Renal pelvis (tissue), 12 donors: ENCODE measurements at places on chromosomes 13 and 19.

DNA sequence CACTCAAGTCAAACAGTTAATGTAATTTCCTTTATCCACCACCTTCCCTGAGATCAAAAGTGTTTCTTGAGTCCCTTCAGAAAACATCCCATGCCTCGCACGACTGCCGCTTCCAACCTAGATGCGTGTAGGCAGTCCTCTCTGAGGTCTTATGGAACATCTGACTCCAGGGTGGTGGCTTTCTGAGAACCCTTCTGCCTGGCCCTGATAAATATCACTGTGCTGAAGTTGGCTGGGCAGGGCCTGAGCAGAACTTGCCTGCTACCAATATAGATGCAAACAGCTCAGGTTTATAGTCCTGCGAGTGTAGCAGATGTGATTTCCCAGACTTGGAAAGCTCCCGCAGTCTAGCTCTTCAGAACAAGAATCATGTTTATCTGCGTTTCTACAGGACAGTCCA lies 61.1 kb upstream of the GPR12 start:
- DNase-seq = no peak

DNA sequence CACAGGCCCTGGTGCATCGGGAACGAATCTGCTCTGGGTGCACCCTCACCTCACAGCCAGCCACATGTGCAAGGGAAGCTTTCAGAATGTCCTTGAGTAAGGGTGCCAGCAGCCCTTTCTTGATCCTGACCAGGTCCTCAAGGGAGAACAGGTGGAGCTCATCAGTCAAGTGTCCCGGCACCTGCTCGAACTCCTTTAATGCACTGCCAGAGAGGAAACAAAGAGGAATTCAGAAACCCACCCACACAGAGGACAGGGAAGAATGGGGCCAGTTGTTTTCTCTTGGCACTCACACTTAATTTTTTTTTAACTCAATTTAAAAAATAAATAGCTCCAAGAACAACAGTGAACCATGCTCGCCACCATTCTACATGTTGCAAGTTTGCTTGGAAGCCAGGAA lies 41.7 kb downstream of the RUBCNL start:
- DNase-seq = no peak

DNA sequence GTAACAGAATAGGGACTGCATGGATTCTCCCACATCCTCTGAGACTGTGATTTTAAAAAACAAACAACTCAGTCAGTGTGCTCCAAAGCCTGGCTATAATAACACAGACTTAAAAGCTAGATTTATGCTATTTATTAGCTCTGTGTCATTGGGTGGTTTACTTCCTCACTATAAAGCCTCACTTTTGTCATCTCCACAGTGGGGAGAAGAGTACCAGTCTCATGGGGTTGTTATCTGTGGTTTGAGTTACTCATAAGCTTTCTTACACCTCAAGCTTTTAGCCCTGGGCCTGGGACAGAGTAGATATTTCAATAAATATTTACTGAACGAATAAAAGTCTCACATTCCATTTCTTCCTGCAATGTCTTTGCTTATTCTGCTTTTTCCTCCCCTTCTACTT lies 5.3 kb downstream of the RNASEH2B start:
- DNase-seq = no peak

GRCh38 chr13:51767100-51767499 lies 36.9 kb downstream of the DHRS12 start:
- no peak for DNase-seq

DNA sequence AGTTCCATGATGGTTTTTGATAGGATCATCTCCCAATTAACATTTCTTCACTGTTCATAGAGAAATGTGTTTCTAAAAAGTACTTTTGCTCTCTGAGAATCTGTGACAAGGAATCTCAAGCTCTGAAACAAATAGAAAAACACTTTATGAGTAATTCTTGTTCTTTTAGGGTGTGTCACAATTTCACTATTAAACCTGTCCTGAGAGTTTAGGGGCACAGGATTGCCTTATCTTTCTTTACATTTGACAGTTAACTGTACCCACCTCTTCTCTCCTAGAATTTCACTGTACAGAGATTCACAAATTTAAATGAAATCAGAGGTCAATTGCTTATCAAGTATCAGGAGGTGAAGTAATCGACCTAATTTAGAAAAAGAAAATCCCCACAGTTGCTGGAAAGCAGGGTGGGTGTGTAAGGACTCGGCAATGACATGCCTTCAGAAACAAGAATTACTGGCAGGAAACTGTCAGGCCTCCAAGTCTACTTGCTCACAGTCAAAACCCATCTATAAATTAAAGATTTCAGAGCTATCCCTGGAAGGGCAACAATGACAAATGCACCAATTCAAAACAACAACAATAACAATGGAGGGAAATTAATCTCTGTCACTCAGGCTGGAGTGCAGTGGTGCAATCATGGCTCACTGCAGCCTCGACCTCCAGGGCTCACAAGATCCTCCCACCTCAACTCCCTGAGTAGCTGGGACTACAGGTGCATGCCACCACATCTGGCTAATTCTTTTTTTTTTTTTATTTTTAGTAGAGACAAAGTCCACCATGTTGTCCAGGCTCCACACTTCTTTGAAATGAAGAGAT lies 250.2 kb downstream of the ABCC4 start:
- no peak for DNase-seq

DNA sequence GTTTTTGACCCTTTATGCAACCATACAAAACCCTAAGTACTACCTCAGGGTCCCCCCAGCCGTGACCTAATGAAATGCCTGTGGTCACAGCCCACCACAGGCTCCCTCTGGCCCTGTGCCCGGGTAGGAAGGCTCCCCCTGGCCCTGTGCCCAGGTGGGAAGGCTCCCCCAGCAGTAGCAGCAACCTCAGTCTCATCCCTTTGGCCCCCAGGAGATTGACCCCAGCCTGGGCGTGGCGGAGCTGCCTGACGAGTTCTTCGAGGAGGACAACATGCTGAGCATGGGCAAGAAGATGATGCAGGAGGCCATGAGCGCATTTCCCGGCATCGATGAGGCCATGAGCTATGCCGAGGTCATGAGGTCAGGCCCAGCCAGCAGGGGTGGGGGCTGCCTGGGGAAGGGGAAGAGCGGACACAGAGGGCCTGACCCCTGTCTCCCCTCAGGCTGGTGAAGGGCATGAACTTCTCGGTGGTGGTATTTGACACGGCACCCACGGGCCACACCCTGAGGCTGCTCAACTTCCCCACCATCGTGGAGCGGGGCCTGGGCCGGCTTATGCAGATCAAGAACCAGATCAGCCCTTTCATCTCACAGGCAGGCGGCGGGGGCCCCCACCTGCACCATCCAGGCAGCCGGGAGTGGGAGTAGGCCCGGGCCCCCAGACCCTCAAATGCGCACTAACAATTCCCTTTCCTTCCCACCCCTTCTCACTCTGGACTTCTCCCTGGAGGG lies 6.3 kb upstream of the BEST2 start:
- DNase-seq = no peak

DNA sequence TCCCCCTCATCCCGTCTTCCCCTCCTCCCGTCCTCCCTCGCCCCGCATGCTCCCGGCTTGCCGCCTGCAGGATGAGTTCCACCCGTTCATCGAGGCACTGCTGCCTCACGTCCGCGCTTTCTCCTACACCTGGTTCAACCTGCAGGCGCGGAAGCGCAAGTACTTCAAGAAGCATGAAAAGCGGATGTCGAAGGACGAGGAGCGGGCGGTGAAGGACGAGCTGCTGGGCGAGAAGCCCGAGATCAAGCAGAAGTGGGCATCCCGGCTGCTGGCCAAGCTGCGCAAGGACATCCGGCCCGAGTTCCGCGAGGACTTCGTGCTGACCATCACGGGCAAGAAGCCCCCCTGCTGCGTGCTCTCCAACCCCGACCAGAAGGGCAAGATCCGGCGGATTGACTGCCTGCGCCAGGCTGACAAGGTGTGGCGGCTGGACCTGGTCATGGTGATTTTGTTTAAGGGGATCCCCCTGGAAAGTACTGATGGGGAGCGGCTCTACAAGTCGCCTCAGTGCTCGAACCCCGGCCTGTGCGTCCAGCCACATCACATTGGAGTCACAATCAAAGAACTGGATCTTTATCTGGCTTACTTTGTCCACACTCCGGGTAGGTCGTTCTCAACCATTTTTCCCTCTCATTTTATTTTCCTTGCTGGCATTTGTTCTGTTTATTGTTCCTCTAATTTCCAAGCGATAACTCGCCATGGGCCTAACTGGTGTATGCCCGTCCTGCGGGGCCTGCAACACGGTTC lies 29.8 kb downstream of the NFIX start:
- DNase-seq = no peak

DNA sequence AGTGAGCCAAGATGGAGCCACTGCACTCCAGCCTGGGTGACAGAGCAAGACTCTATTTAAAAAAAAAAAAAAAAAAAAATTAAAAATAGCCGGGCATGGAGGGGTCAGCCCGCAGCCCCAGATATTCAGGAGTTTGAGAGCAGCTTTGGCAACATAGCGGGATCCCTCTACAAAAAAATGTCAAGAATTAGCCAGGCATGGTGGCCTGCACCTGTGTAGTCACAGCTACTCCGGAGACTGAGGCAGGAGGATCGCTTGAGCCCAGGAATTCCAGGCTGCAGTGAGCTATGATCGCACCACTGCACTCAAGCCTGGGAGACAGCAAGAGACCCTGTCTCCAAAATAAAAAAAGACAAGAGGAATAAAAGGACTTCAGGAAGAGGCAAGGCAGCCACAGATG lies 716 bp downstream of the AP1M2 start:
- no peak for DNase-seq

DNA sequence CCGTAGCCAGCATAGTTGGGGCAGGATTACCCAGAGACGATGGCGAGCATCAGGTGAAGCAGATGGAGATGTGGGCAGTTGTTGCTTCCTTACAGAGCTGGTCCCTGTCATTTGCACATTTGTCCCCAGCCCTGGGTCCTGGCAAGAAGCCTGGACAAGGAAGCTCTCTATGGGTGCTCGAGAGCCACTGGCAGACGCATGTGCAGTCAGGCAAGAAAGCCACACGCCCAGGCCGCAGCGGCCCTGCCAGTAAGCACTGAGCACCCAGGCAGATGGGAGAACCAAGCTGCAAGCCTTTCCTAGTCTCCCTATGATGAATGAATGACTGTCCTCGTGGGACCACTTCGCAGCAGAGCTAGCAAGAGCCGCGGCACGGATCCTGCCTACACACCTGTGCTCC lies 182.8 kb downstream of the FOXO1 start:
- no peak for DNase-seq

- no peak for DNase-seq
These were observed 628 bp downstream of the BEST2 start for GRCh38 chr19:12752056-12752781.
